Suprapubic skin (tissue), 4 donors: ENCODE measurements at places on chromosomes 3 and 15. TPM values are rescaled to one million over a fixed set of nuclear protein-coding genes. Genes with fewer than 3 reads are reported as not detected.
A peak's percentile ranks its signal among the peaks of the same experiment; 100 is the strongest.

DNA sequence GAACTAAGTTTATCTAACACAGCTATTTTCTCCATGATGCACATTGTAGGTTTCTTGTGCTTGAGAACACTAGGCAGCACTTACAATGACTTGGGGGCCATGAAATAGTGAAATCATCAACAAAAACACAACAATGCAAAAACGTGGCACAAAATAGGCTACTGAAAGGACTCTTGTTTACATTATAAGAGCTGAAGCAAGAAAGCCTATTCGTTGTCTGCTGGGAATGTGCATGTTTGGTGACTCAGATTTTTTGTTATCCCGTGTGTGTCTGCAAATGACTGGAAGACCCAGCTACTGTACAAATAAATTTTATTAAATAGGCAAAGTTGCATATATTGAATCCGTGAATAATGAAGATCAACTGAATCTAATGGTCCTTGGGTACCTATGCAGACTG, 85.0 kb downstream of the TCF12 start:
- H3K27ac ChIP-seq = no peak overlapping the region
- no peaks in the 10 kb centered on the region for H3K4me1 ChIP-seq
- no peaks in the 10 kb centered on the region for H3K36me3 ChIP-seq
- DNase-seq = no peak
- no peaks in the 10 kb centered on the region for H3K27me3 ChIP-seq

DNA sequence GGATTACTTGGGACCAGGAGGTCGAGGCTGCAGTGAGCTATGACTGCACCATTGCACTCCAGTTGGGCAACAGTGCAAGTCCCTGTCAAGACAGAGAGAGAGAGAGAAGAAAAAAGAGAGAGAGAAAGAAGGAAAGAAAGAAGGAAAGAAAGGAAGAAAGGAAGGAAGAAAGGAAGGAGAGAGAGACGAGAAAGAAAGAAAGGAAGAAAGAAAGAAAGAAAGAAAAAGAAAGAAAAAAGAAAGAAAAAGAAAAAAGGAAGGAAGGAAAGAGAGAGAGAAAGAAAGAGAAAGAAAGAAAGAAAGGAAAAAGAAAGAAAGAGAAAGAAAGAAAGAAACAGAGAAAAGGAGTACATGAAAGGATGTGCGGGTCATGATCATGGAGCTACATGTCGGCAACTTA, 80.2 kb downstream of the ATP13A4 start:
- H3K36me3 ChIP-seq = no peaks in the 10 kb centered on the region
- no peaks in the 10 kb centered on the region for H3K4me1 ChIP-seq
- H3K4me3 ChIP-seq = no peak overlapping the region
- no peak for DNase-seq

DNA sequence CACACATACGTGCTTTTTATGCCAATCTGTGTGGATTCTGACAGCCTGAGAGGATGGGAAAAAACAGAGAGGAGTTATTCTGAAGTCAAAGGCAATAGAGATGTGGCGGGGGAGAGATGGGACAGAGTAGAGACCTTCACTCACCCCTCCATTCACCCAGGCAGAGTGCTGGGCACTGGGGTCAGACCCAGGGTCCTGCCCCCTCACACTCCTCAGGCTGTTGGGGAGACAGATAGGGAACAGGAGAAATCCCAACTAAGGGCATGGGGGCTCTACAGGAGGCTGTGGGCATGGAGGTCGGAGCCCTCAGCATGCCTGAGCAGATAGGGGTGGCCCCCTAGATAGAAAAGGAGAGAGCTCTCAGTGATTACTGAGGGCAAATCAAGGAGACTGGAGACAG, 30.3 kb downstream of the SLC22A14 start:
- no peak for DNase-seq
- no peak overlapping the region for H3K4me3 ChIP-seq
- H3K27me3 ChIP-seq = no peaks in the 10 kb centered on the region
- no peak overlapping the region for H3K27ac ChIP-seq
- H3K36me3 ChIP-seq = no peaks in the 10 kb centered on the region
- H3K4me1 ChIP-seq = no peaks in the 10 kb centered on the region

DNA sequence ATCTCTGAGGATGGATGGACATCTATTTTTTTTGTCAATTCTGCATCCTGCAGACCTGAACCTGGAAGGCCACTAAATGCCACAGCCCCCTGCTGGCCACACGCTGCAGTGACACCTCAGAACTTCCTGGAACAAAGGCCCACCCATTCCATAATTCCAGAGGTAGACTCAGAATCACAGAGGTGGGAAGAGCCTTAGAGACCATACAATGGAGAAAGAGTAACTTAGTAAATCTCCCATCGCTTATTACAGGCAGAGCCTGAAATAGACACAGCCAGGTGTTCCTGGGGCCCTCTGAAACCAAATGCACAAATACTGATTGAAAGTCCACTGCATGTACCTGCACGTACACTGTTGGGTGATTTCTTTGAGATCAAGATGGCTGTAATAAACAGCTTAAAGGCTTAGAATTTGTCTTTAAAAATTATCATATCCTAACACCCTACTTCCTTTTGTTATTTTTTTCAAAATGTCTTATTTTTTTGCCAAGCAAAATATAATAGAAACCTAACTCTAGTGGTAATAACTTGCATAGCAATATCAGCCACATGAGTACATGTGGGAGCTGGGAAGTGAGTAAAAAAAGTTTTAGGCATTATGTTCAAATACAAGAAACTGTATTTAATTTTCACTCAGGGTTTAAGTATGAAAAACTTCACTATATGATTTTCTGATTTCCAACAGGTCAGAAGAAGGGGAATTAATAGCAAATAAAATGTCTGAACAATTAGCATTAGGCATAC, 62.7 kb downstream of the EOMES start:
- DNase-seq = no peak
- no peaks in the 10 kb centered on the region for H3K36me3 ChIP-seq
- H3K4me1 ChIP-seq = no peaks in the 10 kb centered on the region
- H3K27ac ChIP-seq = no peak overlapping the region
- no peak overlapping the region for H3K4me3 ChIP-seq
- H3K27me3 ChIP-seq = no peaks in the 10 kb centered on the region

DNA sequence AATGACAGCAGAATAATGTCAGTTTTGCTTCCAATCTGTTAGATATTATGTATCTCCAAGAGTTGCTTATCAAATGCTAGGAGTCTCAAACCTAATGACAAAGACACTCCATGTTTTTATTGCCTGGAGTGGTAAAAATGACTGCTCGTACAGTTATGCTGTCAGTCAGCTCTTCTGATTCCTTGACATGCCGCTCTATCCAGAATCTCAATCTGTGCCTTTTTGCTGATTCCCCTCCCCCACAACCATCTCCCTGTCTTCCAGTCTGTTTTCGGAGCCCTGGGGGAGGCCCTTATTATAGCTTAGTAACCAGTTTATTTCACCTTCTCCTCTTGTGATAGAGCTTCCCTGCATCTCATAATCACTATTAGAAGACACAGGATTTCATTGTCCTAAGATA, 2.6 kb downstream of the MKRN2 start:
- H3K4me3 ChIP-seq = no peak overlapping the region
- peaks cover 2% of the 10 kb centered on the region for H3K27me3 ChIP-seq
- no peaks in the 10 kb centered on the region for H3K36me3 ChIP-seq
- no peak overlapping the region for H3K27ac ChIP-seq

DNA sequence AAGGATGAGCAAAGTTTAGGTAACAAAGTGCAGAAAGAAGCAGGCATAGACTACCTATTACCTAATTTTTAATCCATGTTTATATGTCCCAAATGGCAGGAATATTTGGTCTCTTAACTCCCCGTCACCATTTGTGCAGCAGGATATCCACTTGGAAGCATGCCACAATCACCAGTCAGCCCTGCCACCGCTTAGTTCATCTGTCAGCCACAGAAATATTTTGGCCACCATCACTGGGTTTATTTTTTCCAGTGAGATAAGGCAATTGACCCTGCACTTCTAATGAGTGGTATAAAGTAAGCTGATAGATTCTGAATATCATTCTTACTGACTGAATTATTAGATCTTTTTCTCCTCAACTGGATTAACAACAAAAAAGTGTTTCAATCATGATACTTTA, 152.9 kb upstream of the SOX2 start:
- no peak overlapping the region for H3K27ac ChIP-seq
- no peaks in the 10 kb centered on the region for H3K36me3 ChIP-seq
- no peaks in the 10 kb centered on the region for H3K27me3 ChIP-seq

GRCh38 chr3:149401212-149401925, 23.9 kb upstream of the TM4SF1 start:
- no peak overlapping the region for H3K4me3 ChIP-seq
- H3K36me3 ChIP-seq = no peaks in the 10 kb centered on the region
- H3K4me1 ChIP-seq = no peaks in the 10 kb centered on the region
- H3K27me3 ChIP-seq = no peaks in the 10 kb centered on the region
- no peak overlapping the region for H3K27ac ChIP-seq
- no peak for DNase-seq

DNA sequence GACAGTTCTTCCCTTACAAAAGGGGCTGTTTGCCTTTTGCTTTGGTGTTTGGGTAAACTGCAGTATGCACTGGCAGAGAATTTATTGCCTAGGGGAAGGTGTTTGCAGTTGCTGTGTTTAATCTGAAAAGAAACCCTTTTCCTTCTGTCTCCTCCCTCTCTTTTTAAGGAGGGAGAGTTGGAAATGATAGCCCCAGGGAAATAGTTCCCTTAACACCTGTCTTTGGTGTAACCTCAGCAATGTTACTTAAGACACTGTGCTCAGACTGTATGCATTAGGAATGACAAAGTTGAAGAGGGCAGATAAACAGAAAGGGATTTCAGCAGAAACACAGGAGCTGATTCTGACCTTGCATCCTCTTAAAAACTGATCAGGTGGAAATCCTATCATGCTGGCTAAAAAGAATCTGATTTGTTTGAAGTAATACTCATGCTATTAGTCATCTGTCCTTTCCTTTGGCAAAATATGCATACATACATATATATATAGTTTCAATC, 125.4 kb downstream of the TP63 start:
- no peak overlapping the region for H3K4me3 ChIP-seq
- H3K4me1 ChIP-seq = no peaks in the 10 kb centered on the region
- no peak overlapping the region for H3K27ac ChIP-seq

GRCh38 chr3:100209948-100210771, 50.6 kb upstream of the TBC1D23 start:
- no peak overlapping the region for H3K4me3 ChIP-seq
- no peaks in the 10 kb centered on the region for H3K36me3 ChIP-seq
- DNase-seq = no peak
- H3K27ac ChIP-seq = peak overlapping the region; percentile 72
- peaks cover 18% of the 10 kb centered on the region for H3K4me1 ChIP-seq
- H3K27me3 ChIP-seq = no peaks in the 10 kb centered on the region

GRCh38 chr3:45965253-45965652, 22.0 kb downstream of the CXCR6 start:
- no peak overlapping the region for H3K27ac ChIP-seq
- peaks cover 99% of the 10 kb centered on the region for H3K36me3 ChIP-seq
- no peaks in the 10 kb centered on the region for H3K27me3 ChIP-seq
- H3K4me1 ChIP-seq = peaks cover 4% of the 10 kb centered on the region
- no peak overlapping the region for H3K4me3 ChIP-seq
- DNase-seq = no peak

DNA sequence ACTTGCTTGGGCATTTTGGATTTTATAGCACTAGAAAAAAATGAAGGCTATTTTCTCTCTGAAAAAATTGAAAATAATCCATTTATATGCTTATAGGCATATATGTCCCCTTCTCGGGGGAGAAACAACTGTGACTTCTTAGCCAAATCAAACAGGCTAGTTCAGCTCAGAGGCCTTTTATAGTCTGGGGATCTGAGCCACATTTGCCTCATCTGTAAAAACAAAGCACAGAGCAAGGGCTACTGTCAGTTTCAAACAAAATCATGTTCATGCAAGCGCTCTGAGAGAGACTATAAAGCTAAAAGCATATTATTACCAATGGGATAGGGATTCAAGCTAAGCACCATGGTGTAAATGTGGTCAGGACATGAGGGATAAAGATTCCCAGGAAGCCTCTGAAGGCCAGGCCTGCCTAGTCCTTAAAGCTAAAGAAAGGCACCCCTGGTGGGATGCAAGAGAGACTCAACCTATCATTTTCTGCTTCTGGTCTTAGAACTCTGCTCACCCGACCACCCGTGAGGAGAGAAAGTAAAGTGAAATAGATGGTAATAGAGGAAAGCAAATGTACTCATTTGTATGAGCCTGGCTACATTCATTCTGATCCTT, 51.0 kb upstream of the IL12A start:
- no peak for DNase-seq
- no peaks in the 10 kb centered on the region for H3K27me3 ChIP-seq
- H3K4me3 ChIP-seq = no peak overlapping the region
- no peaks in the 10 kb centered on the region for H3K4me1 ChIP-seq
- H3K36me3 ChIP-seq = no peaks in the 10 kb centered on the region
- H3K27ac ChIP-seq = no peak overlapping the region

- no peaks in the 10 kb centered on the region for H3K36me3 ChIP-seq
- H3K4me3 ChIP-seq = no peak overlapping the region
- H3K4me1 ChIP-seq = no peaks in the 10 kb centered on the region
- H3K27ac ChIP-seq = no peak overlapping the region
- H3K27me3 ChIP-seq = no peaks in the 10 kb centered on the region
- no peak for DNase-seq
Observed at GRCh38 chr15:59721411-59721810, 32.3 kb upstream of the BNIP2 start.

DNA sequence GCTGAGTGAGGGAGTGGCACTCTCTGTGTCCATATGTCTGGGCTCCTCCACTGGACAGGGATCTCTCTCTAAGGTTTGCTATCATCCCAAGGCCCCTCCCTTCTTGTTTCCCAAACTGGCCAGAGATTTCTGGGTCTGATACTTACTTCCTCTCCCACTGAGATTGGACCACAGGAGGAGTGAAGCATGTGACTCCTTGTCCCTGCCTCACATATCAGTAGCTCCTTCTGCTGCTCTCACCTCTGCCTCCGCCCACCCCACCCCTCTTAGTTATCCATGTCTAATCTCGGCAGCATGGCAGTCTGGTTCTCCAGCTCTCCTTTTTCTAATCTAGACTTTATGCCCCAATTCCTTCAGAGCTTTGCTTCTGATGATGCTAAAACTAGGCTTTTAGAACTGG, 223.1 kb downstream of the RPLP1 start:
- H3K27ac ChIP-seq = no peak overlapping the region
- no peak for DNase-seq
- no peaks in the 10 kb centered on the region for H3K27me3 ChIP-seq

GRCh38 chr15:83980637-83981036, 254.9 kb upstream of the GOLGA6L4 start:
- DNase-seq = no peak
- no peak overlapping the region for H3K4me3 ChIP-seq
- no peaks in the 10 kb centered on the region for H3K4me1 ChIP-seq

GRCh38 chr3:99877031-99877579, 59.4 kb downstream of the CMSS1 start:
- H3K27ac ChIP-seq = peak overlapping the region; percentile 97
- peak overlapping the region; percentile 80 for H3K4me3 ChIP-seq
- H3K27me3 ChIP-seq = no peaks in the 10 kb centered on the region

DNA sequence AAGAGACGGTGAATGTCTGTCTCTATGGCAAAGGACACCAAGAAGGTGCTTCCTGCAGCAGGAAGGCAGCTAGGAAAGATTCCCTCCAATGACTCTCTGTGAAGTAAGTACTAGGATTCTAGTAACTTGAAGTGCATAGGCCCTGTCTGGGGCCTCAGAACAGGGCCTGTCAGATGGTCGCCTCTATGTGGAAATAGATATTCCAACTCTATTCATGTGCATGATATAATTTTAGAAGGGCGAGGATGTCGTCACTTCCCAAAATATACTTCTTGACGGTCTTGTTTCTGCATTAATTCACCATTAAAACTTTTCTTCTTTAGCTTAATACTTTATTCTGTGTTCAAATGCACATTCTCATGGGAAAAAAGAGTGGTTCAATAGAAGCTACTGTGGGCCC, 167.0 kb downstream of the TLE3 start:
- H3K4me1 ChIP-seq = no peaks in the 10 kb centered on the region
- H3K27ac ChIP-seq = no peak overlapping the region
- H3K27me3 ChIP-seq = peaks cover 9% of the 10 kb centered on the region
- H3K36me3 ChIP-seq = no peaks in the 10 kb centered on the region

The ZNF80 gene
- total RNA-seq = not detected

The GNAT1 gene
- total RNA-seq = 0.64 TPM
